ENCODE measurements at places on chromosomes 7 and 10. TPM values are rescaled to one million over a fixed set of nuclear protein-coding genes. Genes with fewer than 3 reads are reported as not detected.
A peak's percentile ranks its signal among the peaks of the same experiment; 100 is the strongest.

AEBP1 gene
- 105 TPM for polyA plus RNA-seq

ATP5F1C gene
- 331 TPM for polyA plus RNA-seq

LBX1 gene
- not detected for polyA plus RNA-seq

MTURN gene
- polyA plus RNA-seq: 12.9 TPM

AKR1C1 gene
- polyA plus RNA-seq: 1.3 TPM

CUBN gene
- 2.4 TPM for polyA plus RNA-seq

ADRB1 gene
- polyA plus RNA-seq: not detected

COL28A1 gene
- 0.08 TPM for polyA plus RNA-seq

DNA sequence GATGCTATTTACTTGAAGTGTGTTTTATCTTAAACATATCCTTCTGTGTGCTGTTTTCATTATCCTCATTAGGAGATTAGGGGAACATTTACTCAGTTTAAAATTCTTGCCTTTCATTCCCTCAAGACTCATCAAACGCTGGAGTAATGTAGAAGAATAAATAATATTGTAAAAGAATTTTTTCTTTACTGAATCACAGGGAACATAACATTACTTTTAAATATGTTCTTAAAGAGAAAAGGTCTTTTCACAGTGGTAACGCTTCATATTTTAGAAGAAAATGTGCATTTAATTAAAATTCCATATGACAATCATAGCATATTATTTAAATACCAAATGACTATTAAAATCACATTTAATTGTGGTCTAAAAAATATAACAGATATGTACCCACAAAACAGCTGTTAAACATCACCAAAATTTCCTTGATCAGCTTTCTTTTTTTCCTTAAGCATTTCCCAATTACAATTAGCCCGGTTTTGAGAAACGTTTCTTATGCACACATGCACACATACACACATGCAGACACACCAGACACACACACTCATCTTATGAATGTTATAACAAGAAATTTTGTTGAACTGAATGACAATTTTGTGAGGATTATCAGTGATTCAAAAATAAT lies 102.0 kb upstream of the GLI3 start:
- no peak overlapping the region for H3K27ac ChIP-seq
- H3K27me3 ChIP-seq: peaks cover 22% of the 10 kb centered on the region
- no peaks in the 10 kb centered on the region for H3K4me1 ChIP-seq
- H3K4me3 ChIP-seq: no peak overlapping the region
- H3K36me3 ChIP-seq: no peaks in the 10 kb centered on the region
- no peak for DNase-seq

DNA sequence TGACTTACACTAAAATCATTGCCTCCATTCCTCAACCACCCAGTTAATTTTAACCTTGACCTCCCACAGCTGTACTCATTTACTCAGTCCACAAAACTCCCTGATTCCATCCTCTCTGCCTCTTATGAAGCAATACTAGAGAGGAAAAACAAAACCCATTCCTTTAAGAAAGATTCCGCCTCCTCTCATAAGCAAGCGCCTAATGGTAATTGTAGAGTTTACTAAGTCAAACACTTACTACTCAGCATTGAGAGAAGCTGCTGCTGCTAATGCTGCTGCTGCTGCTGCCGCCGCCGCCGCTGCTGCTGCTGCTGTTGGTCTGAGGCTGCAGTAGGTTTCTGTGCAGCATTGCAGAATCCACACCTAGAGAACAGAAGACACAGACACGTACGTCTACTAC lies 2.1 kb upstream of the ADD3 start:
- no peaks in the 10 kb centered on the region for H3K36me3 ChIP-seq
- peak; percentile 10 for DNase-seq
- no peaks in the 10 kb centered on the region for H3K27me3 ChIP-seq
- peak overlapping the region; percentile 11 for H3K4me3 ChIP-seq

- H3K27ac ChIP-seq: peak overlapping the region; percentile 67
- 0 out of 2 replicates have a peak, but pooled peaks cover 7% of the 10 kb centered on the region for H3K4me1 ChIP-seq
- H3K4me3 ChIP-seq: no peak overlapping the region
- no peaks in the 10 kb centered on the region for H3K27me3 ChIP-seq
- no peaks in the 10 kb centered on the region for H3K36me3 ChIP-seq
- no peak for DNase-seq
Measured at GRCh38 chr7:21616796-21617436, 74.1 kb downstream of the DNAH11 start.

GRCh38 chr10:73946253-73947145 lies 35.6 kb downstream of the PLAU start:
- no peak overlapping the region for H3K27ac ChIP-seq
- no peak overlapping the region for H3K4me3 ChIP-seq
- H3K4me1 ChIP-seq: no peaks in the 10 kb centered on the region
- no peaks in the 10 kb centered on the region for H3K27me3 ChIP-seq

DNA sequence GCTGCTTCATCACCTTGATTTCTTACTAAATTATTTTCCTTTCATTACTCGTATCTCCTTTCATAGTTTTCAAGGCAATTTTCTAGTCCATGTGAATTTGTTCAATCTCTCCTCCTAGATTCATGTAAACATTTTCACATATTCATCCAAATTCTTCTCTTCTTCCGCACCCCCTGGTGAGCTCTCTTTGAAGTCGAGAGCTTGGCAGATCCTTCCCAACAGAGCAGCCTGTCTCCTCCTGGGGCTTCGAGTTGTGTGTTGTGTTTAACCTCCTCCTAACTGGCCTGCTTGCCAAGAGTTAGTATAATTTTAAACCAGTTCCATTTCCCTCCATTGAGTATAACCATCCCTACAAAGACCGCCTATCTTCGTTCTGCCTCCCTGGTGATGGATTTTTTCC lies 272.4 kb upstream of the CELF2 start:
- H3K4me1 ChIP-seq: no peaks in the 10 kb centered on the region
- no peaks in the 10 kb centered on the region for H3K36me3 ChIP-seq
- no peaks in the 10 kb centered on the region for H3K27me3 ChIP-seq
- H3K4me3 ChIP-seq: no peak overlapping the region

- H3K27ac ChIP-seq: no peak overlapping the region
- peak; percentile 13 for DNase-seq
- no peaks in the 10 kb centered on the region for H3K4me1 ChIP-seq
- no peaks in the 10 kb centered on the region for H3K27me3 ChIP-seq
- no peak overlapping the region for H3K4me3 ChIP-seq
Measured at GRCh38 chr10:42988069-42988468, 88.8 kb upstream of the RET start.

DNA sequence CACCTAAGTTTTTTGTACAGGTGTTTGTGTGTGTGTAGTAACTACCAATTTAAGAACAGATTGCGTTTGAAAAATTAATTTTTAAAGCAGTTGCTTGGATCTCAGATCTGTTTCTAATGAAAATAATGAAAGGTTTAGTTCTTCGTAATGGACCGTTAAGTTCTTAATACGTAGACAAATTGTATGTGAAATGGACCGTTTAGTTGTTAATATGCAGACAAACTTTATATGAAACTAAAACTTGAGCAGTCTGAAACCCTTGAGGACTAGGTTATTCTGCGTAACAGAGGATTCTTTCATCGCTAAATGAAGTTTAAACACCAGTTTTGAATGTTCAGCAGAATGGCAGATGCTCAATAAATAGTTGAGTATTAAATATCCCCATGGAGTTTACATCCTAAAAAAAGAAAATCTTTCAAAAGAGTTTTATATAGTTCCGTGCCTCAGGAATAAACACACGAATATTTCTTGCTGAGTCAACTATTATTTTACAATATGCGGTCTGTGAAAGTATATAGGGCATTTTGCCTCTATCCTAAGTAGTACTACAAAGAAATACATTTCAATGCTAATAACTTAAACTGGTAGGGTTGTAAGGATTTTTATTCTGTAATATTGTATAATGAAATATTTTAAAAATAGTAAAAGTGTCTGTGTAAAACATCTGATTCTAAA lies 1.2 kb downstream of the DBF4 start:
- H3K4me3 ChIP-seq: peak overlapping the region; percentile 92
- H3K4me1 ChIP-seq: peaks cover 13% of the 10 kb centered on the region
- H3K36me3 ChIP-seq: peaks cover 17% of the 10 kb centered on the region
- H3K27me3 ChIP-seq: no peaks in the 10 kb centered on the region
- H3K27ac ChIP-seq: peak overlapping the region; percentile 95

GRCh38 chr10:63268149-63268797 lies 135.1 kb downstream of the NRBF2 start:
- H3K27me3 ChIP-seq: no peaks in the 10 kb centered on the region
- H3K4me1 ChIP-seq: peaks cover 5% of the 10 kb centered on the region
- no peak for DNase-seq
- peak overlapping the region; percentile 98 for H3K27ac ChIP-seq

DNA sequence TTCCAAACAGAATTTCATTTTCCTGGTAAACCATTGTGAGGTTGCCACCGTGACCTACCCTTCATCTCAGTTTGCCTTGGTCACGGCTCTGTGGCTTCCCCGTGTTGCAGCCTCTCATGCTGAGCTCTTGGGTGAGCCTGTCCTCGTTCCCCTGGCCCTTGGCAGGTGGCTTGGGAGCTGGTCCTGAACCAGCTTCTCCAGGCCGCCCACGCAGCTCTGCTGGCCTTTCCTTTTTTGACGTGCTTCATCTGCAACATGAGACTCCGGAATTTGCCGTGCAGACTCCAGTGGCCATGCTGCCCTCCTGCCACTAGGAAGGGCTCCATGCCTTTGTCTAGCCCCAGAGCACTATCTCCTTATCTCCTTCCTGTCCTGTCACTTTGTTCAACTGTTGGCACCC lies 93.0 kb upstream of the NPS start:
- no peaks in the 10 kb centered on the region for H3K27me3 ChIP-seq
- H3K36me3 ChIP-seq: peaks cover 12% of the 10 kb centered on the region
- H3K27ac ChIP-seq: no peak overlapping the region
- no peak for DNase-seq
- H3K4me3 ChIP-seq: no peak overlapping the region
- no peaks in the 10 kb centered on the region for H3K4me1 ChIP-seq

GRCh38 chr10:5735119-5735518 lies 50.5 kb downstream of the TASOR2 start:
- H3K27me3 ChIP-seq: no peaks in the 10 kb centered on the region
- H3K27ac ChIP-seq: no peak overlapping the region
- no peaks in the 10 kb centered on the region for H3K4me1 ChIP-seq
- peaks cover 37% of the 10 kb centered on the region for H3K36me3 ChIP-seq
- H3K4me3 ChIP-seq: no peak overlapping the region

DNA sequence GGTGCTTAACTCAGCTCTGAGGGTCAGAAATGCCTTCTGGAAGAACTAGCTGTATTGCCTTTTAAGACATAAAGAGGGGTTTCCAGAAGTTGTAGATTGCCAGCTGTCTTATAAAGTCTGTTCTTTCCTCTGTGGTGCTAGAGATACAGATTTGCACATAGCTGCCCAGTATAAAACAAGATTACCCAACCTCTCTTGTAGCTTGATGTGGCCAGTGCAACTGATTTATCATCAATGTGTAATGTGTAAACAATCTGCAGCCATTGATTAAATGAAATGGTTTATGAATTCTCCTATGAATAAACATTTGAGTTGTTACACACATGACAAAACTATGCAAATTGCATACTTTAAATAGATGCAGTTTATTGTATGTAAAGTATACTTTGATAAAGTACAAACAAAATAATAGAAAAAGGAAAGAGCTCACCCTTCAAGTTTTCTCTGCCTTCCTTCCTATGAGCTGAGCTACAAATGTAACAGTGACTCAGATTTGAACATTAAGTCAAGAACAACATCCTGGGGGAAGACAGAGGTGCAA lies 195.2 kb downstream of the TMEM26 start:
- no peak overlapping the region for H3K4me3 ChIP-seq
- DNase-seq: no peak
- no peaks in the 10 kb centered on the region for H3K36me3 ChIP-seq
- H3K27ac ChIP-seq: no peak overlapping the region
- H3K27me3 ChIP-seq: no peaks in the 10 kb centered on the region

DNA sequence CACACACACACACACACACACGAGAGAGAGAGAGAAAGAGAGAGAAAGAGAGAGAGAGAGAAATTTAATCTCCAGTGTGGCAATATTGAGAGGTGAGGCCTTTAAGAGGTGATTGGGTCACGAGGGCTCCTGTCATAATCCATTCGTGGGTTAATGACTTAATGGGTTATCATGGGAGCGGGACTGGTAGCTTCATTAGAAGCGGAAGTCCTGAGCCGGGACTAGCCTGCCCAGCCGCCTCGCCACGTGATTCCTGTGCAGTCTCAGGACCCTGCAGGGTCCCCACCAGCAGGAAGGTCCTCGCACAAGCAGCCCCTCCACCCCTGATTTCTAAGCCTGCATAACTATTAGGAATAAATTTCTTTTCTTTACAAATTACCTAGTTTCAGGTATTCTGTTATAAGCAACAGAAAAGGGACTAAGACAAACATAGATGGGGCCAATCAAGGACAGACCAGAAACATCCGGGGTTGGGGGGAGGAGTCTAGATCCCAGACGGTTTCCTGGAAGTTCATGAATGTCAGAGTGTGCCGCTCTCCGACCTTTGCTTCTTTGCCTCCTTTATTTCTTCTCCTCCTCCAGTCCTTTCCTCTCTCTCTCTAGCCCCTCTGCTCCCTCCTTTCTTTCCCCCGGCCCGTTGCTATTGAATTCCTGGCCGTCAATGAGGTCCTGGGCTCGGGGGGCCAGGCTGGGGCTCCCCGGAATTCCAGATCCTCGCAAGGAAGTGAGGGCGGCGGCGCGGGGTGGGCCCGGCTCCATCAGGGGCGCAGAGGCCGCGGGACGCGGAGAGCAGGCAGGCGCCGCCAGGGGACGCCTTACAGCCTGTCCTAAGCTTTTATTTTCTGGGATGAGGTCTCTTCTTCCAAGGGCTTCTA lies 146.8 kb downstream of the CYP26A1 start:
- H3K27me3 ChIP-seq: no peaks in the 10 kb centered on the region
- no peaks in the 10 kb centered on the region for H3K4me1 ChIP-seq
- no peaks in the 10 kb centered on the region for H3K36me3 ChIP-seq
- H3K4me3 ChIP-seq: no peak overlapping the region

DNA sequence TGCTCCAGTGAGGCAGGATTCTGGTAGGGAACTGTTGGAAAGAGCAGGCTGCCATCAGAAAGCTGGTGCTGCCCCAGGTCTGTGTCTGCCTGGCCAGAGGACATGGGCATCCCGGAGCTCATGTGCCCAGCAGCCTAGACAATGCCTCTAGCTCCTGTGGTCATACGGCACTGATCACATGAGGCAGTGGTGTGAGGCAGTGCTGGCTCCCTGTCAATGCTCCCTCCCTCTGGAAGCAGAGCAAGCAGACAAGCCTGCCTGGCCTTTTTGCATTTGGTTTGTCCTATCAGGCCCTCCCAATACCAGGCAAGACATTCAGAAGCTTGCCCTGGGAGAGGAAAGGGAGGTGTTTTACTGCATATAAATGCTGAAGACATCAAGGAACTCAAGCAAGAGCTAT lies 19.5 kb upstream of the MMP21 start:
- no peak for DNase-seq
- H3K4me1 ChIP-seq: no peaks in the 10 kb centered on the region
- peaks cover 67% of the 10 kb centered on the region for H3K36me3 ChIP-seq
- no peaks in the 10 kb centered on the region for H3K27me3 ChIP-seq
- no peak overlapping the region for H3K27ac ChIP-seq

GRCh38 chr7:19465861-19466260 lies 243.0 kb downstream of the POLR1F start:
- no peaks in the 10 kb centered on the region for H3K27me3 ChIP-seq
- H3K27ac ChIP-seq: no peak overlapping the region
- no peak overlapping the region for H3K4me3 ChIP-seq
- H3K4me1 ChIP-seq: no peaks in the 10 kb centered on the region
- DNase-seq: no peak
- no peaks in the 10 kb centered on the region for H3K36me3 ChIP-seq
